SW480 (cell line): ENCODE measurements at places on chromosomes 13 and 19.

DNA sequence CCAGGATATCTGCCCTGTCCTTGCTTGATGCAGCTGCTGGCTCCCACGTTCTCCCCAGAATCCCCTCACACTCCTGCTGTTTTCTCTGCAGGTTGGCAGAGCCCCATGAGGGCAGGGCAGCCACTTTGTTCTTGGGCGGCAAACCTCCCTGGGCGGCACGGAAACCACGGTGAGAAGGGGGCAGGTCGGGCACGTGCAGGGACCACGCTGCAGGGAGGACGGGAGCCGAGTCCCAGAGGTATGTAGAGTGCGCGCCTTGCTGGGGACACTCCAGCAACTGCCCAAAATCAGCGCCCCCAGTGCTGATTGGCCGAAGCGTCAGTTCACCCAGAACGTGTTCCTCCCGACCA, 30.3 kb upstream of the MIER2 start:
- no peak for DNase-seq

- DNase-seq, result no peak
These were observed 25.7 kb upstream of the SHKBP1 start for GRCh38 chr19:40550951-40551350.

- peak; percentile 17 for DNase-seq
These were observed 283.8 kb downstream of the DCT start for GRCh38 chr13:94195715-94196114.

GRCh38 chr19:41111750-41112295, 2.4 kb upstream of the CYP2F1 start:
- no peak for DNase-seq

DNA sequence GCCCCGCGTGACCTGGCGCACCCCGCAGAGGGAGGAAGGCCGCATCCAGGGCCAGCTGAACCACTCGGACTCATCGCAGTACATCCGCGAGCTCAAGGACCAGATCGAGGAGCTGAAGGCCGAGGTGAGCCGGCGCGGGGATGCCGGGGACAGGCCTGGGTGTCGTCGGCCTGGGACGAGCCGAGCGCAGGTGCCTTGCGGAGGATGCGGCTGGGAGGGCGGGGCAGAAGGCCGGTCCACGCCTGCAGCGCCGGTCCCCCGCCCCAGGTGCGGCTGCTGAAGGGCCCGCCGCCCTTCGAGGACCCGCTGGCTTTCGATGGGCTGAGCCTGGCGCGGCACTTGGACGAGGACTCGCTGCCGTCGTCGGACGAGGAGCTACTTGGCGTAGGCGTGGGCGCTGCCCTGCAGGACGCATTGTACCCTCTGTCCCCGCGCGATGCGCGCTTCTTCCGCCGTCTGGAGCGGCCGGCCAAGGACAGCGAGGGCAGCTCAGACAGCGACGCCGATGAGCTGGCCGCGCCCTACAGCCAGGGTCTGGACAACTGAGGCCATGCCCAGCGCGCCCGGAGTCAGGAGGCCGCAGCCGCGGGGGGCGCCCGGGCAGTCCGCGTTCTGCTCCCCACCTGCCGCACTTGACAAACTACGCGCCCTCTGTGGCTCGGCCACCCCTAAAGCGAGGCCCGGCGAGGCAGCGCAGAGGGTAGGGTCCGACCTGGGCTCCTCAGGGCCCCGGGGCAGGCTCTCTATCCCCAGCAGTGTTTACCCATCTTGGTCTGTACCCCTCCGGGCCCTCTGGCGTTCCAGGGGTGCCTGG, 10.8 kb downstream of the PRR36 start:
- DNase-seq, result no peak

GRCh38 chr19:55490478-55491432, 2.5 kb downstream of the SSC5D start:
- no peak for DNase-seq

GRCh38 chr13:70585109-70585508, 476.9 kb upstream of the KLHL1 start:
- DNase-seq, result no peak

DNA sequence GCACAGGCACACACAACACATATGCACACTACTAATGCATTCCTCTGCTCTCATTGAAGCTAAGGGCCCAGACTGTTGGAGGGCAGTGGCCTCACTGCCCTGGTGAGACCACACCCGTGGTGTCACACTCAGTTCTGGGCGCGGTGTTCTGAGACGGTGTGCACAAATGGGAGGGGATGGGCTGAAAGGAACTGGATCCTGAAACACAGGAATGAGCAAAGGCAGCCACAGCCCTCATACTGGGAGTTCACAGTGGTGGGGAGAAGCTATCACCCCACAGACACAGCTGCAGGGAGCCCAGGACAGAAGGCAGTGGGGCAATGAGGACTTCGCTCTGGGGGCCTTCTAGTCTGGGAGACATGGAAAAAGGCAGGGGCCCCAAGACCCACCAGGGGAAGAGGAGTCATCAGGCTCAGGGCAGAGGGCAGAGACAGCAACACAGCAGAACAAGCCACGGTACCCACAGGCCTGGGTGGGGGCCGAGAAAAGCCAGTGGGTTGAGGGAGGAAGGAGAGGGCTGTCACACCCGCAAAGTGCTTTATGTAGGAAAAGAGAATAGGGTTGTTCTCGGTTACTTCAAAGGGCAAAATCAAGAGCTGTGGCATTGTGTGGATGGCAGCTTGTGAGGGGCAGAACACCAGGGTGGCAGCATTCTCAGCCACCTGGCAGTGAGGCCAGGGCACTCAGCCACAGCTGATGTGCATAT, 75.4 kb upstream of the GPR183 start:
- peak; percentile 39 for DNase-seq

GRCh38 chr19:2412449-2412848, 14.9 kb downstream of the TIMM13 start:
- no peak for DNase-seq

- peak; percentile 41 for DNase-seq
These were observed 469.5 kb upstream of the TSHZ3 start for GRCh38 chr19:31818798-31819105.

DNA sequence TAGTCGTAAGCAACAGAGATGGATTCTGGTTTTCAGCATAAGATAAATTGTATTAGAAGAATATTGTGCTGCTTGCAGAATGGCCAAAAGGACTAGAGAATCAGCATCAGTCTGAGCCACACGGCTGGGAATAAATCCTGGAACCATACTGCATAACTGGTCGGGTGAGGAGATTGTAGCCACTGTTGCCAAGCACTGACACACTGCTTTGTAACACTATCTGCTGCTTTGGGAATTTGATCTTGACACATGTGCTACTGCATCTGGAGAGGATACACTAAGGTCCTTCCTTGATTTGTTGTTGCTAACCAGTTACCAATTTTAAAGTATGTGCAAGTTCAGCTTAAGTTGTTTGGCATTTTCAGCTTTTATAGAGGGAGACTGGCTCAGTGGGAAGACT, 1.9 kb downstream of the HNRNPA1L2 start:
- no peak for DNase-seq

DNA sequence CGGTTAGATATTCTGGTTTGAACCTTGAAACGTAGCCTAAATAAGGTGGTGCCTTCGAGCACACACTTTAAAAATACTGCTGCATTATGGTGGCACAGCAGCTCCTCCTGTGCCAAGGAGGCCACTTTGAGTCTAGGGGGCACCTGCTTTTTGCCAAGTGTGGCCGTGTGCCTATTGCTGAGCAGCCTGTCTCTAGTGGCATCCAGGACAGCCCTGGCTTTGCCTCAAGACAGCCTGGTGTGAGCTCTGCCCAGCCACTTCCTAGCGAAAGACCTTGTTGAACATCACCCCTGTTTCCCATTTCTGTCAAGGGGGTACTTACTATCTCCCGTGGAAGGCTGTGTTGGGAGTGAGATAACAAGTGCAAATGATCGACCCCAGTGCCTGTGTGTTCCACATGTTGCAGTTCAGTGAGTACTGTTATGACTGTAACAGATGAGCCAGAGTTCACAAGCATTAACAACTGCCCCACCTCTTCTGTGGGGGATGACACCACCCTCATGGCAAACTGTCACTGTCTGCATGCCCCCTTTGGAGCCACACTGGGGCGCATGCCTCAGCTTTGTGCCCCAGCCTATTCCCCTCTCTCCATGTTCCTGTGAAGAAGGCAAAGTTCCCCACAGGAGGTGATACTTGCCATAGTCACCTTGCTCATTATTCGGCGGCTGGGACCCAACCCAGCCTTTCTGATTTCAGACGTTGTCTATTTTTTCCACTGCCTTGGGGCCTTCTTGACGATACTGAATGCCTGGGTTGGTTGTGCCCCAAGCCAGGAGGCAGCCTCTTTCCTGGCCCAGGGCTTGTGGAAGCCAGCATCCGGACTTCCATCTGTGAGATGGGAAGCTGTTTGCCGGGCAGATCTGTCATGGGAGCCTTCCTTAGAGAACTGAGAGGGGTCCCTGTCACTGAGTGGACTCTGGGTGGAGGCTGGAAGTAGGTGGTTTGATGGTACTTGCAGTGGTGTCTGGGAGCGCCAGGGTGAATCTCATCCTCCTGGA, 5.4 kb downstream of the GATAD2A start:
- DNase-seq, result no peak

DNA sequence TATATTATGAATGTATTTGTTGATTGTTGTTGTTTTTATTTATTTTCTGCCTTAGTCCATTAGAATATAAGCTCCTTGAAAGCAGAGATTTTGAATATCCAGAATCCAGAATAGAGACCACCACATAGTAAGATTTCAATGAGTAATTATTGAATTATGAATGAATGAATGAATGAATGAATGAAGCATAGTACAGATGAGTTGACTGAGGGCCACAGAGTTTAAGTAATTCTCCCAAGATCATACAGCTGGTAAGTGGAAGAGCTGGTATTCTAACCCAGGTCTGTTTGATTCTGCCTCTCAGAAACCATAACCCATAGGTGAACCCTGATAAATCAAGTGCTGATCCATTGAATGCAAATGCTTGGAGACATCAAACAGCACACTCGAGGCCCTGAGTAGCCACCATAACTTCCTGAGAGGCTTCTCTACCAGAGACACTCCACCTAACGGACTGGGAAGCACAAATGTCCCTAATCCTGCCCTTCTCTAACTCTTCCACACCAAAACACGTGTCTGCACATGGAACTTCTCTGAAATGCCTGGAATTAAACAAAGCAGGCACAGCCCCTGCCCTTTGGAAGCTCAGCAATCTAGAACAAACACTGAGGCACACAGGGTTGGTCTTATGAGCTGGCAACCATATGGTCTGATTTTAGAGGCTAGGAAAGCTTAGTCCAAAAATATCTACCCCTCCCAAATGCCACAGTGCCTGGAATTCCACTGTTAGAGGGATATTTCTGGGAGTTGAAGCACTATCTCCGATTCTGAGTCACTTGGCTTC, 190.1 kb downstream of the FOXO1 start:
- no peak for DNase-seq

DNA sequence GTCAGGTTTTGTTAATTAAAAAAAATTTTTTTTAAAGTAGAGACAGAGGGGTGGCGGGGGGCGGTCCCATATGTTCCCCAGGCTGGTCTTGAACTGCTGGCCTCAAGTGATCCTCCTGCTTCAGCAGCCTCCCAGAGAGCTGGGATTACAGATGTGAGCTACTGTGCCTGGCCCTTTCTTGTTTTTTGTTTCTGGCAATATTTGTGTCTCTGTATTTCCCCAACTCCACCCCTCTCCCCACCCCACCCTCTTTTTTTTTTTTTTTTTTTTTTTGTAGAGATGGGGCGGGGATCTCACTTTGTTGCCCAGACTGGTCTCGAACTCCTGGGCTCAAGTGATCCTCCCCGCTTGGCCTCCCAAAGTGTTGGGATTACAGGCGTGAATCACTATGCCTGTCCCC, 600 bp upstream of the CAPN12 start:
- no peak for DNase-seq

DNA sequence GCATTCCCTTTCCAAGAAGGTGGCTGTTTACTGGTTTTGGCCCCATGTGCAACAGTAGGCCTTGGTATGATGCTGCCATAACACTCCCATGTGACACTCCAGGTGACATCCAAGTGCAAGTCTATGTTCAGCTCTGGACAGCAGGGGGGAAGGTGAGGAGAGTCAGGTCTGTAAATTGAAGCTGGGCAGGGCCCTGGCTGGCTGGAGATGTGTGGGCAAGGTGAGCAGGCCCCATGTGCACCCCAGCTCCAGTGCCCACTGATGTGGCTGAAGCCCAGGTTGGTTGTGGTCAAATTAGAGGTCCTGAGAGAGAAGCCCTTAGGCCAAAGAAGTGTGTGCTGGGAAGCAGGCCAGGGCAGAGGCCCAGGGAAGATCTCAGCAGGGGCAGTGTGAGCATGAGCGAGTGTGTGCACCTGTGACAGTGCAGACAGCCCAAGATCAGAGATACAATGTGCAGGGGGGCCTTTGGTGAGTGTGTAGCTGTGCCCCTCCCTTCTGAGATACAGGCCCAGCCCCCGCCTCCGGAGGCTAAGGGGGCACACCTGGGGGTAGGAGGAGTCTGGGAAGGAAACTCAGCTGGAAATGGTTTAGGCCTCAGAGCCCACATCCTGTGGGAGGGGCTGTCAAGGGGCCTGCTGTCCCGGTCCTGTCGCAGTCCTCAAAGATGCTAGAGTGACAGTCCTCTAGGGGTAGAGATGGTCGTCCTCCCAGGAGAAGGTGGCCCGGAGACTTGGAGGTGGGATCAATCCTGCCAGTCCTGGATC, 18.6 kb downstream of the DEDD2 start:
- DNase-seq, result peak; percentile 36

DNA sequence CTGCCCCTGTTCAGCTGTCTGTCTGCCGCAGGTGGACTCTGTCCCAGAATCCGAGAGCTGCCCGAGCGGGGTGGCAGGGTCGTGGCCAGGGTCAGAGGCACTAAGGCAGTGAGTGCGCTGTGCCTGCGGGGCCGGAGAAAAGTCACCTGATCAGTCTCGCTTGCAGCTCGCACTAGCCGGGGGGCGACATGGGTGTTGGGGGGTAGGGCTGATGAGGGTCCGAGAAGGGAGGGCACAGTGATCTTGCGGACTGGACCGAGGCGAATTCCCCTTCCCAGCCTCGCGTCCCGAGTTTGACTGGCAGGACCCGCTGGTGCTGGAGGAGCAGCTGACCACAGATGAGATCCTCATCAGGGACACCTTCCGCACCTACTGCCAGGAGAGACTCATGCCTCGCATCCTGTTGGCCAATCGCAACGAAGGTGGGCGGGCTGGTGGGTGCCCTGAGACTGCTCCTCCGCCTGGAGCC, 627 bp downstream of the GCDH start:
- DNase-seq, result no peak

DNA sequence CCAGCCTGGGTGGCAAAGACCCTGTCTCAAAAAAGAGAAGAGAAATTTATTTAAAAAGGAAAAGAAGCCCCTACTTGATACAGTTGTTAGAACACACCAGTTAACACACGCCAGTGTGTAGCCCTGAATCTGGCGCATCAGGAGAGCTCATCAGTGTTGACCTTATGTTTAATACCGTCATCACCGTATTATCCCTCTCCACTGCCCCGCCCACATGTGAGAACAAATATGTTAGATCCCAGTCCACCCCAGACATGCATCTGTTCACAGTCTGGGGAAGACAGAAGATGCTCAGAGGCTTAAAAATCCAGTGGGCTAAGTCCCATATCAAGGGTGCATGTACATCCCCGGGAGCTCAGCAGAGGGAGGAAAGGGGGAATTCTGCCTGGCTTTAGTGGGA, 155.2 kb downstream of the DPF1 start:
- no peak for DNase-seq

- peak; percentile 89 for DNase-seq
These were observed 7.5 kb upstream of the ZBTB32 start for GRCh38 chr19:35696835-35697234.
